ENCODE measurements at places on chromosomes 12 and 14. TPM values are rescaled to one million over a fixed set of nuclear protein-coding genes. Genes with fewer than 3 reads are reported as not detected.

LRRK2 gene
- 2.4 TPM for total RNA-seq

RHOF gene
- 13.5 TPM for total RNA-seq

CISTR gene
- not detected for total RNA-seq

PRIMA1 gene
- not detected for total RNA-seq

PMCH gene
- total RNA-seq = not detected

POTEM gene
- total RNA-seq = not detected
